PC-9 (cell line): ENCODE measurements at places on chromosomes 7 and 10. TPM values are rescaled to one million over a fixed set of nuclear protein-coding genes. Genes with fewer than 3 reads are reported as not detected.

GRCh38 chr7:15397922-15398760, 163.7 kb downstream of the AGMO start:
- no peak overlapping the region for H3K4me3 ChIP-seq
- DNase-seq: no peak
- no peaks in the 10 kb centered on the region for H3K36me3 ChIP-seq
- no peaks in the 10 kb centered on the region for H3K4me1 ChIP-seq
- no peak overlapping the region for H3K27ac ChIP-seq

Gene UMAD1
- 15.5 and 20.5 TPM in 2 replicates for total RNA-seq

Gene IFIT1B
- not detected in 2 replicates for total RNA-seq

Gene ABCB1
- total RNA-seq: not detected in 2 replicates

DNA sequence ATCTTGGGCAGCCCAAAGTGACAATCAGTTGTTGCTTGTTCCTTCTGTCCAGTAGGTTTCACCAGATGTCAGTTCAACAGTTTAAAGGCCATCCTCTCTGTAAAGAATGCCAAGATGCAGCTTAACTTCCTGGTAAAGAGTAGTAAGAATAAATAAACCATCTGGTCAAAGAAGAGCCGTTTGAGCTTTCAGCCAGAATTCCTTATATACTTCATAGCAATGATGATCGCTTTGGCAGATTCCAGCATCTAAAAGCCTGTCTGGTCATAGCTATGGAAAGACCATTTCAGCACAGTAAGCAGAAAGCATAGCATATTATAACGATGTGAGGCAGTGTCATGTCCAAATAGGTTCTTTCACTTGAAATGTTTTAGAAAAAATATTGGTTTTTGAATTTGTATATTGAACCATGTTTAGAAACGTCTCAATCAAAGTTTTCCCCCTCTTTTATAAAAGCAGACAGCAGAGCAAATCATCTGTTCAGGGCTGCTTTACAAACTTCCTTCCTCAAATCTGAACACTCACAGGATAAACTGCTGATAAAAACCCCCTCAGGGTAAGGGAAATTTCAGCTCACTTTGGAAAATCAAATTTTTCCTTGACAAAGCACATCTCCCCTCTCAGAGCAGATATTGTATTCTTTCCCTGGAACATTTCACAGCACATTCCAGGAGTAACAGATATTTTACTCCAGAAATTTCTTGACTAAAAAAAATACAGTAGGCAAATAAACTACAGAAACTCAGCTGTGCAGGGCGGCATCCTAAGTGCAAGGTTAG, 184.1 kb downstream of the NOC3L start:
- H3K4me3 ChIP-seq: no peak overlapping the region
- H3K36me3 ChIP-seq: no peaks in the 10 kb centered on the region
- DNase-seq: no peak
- H3K27me3 ChIP-seq: no peaks in the 10 kb centered on the region
- 0 out of 2 replicates have a peak, but pooled peaks cover 6% of the 10 kb centered on the region for H3K4me1 ChIP-seq

DNA sequence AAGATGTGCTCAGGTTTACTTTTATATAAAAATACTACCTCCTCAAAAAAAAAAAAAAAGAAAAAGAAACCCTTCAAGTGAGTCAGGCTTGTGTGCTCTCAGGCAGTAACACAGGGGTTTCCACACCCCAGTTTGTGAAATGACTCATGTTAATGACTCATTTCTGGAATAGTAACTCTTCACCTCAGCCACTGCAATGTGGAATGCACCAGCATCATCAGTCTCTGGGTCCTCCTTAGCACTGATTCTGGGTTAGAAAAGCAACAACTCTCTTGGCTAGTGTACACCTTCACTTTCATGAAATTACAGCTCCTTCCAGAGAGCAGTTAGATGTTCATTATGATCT, 110.6 kb downstream of the EMX2 start:
- no peak overlapping the region for H3K4me3 ChIP-seq
- H3K27me3 ChIP-seq: no peaks in the 10 kb centered on the region
- peak overlapping the region; percentile 80 for H3K27ac ChIP-seq
- no peaks in the 10 kb centered on the region for H3K36me3 ChIP-seq
- peaks cover 21% of the 10 kb centered on the region for H3K4me1 ChIP-seq
- DNase-seq: peak; percentile 89

DNA sequence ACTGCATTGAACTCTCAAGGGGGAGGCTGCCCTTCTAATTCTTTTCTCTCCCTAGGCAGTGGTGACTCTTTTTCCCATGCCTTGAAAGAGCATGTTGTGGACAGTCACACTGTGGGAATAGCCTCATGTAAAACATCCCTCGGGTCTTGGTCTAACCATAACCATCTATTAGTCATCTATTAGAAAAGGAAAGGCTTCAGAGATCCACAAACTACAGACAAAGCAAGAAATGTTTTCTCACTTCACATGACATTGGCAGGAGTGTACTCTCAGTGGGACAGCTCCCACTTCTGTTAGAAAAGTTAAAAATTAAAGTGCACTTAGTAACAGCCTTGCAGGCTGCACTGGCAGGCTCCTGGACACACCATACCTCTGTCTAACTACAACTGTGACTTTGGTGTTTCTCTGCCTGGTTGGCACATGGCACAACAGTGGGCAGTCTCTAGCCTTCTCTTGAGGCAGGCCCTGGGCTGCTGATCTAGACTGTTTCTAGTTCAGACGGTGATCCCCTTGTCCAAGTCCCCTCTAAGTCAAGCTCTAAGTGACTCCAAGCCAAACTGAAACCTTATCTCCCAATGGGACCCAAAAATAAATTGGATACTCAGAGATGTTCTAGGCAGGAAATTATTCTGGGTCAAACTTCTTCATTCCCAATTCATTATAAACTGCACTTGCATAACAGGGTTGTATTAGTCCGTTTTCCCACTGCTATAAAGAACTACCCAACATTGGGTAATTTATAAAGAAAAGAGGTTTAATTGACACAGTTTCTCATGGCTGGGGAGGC, 57.9 kb upstream of the ITGB1 start:
- H3K27me3 ChIP-seq: no peaks in the 10 kb centered on the region
- peaks cover 10% of the 10 kb centered on the region for H3K4me1 ChIP-seq
- H3K27ac ChIP-seq: no peak overlapping the region
- no peaks in the 10 kb centered on the region for H3K36me3 ChIP-seq
- DNase-seq: no peak

DNA sequence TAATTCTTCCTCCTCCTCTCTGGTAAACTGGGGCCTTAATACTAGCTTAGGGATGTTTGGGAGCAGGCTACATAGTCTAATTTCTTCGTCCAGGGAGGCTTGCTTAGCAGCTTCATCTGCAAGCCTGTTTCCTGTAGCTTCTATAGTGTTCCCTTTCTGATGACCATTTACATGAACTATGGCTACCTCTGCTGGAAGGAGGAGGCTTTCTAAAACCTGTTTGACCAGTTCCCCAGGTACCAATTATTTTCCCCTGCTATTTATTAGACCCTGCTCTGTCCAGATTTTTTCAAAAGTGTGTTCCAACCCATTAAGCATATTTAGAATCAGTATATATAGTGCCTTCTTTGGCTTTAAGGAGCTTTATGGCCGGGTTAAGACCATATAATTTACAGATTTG, 38.8 kb upstream of the DNAH11 start:
- no peaks in the 10 kb centered on the region for H3K27me3 ChIP-seq
- H3K36me3 ChIP-seq: 0 out of 2 replicates have a peak, but pooled peaks cover under 1% of the 10 kb centered on the region
- DNase-seq: peak; percentile 79
- H3K4me1 ChIP-seq: peaks cover 10% of the 10 kb centered on the region
- H3K27ac ChIP-seq: no peak overlapping the region

DNA sequence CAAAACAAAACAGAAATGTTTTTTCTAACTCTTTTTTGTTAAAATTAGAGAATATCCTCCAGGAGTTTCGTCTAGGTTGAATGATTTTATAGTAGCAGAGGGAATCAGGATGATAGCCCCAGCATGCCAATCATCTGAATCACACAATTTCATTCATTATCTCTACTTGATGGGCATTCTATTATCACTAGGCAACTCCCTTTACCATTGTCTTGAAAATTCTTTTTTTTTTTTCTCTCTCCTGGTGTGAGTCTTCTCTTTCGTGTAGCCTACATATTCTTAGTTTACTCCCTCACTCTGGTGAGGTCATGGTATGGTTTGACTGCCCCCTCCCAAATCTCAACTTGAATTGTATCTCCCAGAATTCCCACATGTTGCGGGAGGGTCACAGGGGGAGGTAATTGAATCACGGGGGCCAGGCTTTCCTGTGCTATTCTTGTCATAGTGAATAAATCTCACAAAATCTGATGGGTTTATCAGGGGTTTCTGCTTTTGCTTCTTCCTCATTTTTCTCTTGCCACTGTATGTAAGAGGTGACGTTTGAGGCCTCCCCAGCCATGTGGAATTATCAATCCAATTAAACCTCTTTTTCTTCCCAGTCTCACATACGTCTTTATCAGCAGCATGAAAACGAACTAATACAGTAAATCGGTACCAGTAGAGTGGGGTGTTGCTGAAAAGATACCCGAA, 105.0 kb downstream of the OTUD1 start:
- no peak overlapping the region for H3K4me3 ChIP-seq
- H3K36me3 ChIP-seq: no peaks in the 10 kb centered on the region
- H3K27ac ChIP-seq: no peak overlapping the region
- H3K27me3 ChIP-seq: no peaks in the 10 kb centered on the region
- H3K4me1 ChIP-seq: no peaks in the 10 kb centered on the region

- H3K36me3 ChIP-seq: peaks cover 34% of the 10 kb centered on the region
- no peak for DNase-seq
- H3K4me1 ChIP-seq: peaks cover 8% of the 10 kb centered on the region; the same call in 1 of the 2 replicates
- H3K27ac ChIP-seq: no peak overlapping the region
Observed at GRCh38 chr7:116239434-116239833, 29.1 kb downstream of the TES start.
